ENCODE measurements at places on chromosomes 4 and X.

DNA sequence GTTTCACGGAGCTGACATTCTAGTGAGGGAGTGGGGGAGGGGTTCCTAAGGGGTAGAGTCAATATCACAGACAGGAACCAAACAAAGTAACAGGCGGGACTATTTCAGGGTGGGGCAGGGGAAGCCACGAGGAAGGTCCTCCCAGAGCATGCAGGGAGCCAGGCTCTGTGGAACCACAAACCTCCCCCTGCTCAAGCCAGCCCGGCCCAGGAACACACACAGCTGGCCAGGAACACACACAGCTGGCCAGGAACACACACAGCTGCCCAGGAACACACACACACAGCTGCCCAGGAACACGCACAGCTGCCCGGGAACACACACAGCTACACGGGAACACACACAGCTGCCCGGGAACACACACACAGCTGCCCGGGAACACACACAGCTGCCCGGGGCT lies 24.8 kb downstream of the EVC2 start:
- DNase-seq: no peak

DNA sequence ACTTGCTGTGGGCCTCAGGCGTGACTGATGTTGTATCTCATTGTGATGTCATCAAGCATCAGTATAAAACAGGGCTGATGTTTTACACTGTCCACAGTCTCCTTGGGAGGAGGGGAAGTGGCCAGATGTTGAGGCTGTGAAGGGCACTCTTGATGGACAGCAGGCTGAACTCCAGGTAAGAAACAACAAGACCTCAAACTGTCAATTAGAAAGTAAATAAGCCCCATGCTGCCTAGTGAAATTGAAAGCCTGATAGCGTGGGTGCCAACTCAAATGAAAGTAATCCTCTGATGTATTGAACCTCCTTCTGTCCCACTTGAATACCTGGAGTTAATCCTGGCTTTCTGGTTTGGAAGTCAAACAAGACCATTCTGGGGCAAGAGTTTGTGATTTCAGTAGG lies 19.7 kb downstream of the VSIG1 start:
- no peak for DNase-seq

DNA sequence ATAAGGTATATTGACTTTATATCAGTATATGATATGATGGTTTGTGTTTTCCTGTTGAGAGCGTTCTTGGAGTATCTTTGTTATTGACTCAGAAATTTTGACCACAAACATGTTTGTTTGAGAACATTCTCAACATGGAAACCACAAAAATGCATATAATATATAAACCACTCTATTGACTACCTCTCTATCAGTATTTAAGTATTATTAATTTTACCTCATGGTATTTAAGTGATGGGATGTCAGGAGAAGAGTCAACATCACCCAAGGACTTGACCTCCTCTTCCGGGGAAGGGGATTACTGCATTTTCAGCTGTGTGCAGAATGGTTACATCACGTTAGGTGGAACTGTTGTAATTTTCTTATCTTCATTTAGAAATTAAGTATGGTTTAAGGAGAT lies 54.3 kb upstream of the PUDP start:
- no peak for DNase-seq

DNA sequence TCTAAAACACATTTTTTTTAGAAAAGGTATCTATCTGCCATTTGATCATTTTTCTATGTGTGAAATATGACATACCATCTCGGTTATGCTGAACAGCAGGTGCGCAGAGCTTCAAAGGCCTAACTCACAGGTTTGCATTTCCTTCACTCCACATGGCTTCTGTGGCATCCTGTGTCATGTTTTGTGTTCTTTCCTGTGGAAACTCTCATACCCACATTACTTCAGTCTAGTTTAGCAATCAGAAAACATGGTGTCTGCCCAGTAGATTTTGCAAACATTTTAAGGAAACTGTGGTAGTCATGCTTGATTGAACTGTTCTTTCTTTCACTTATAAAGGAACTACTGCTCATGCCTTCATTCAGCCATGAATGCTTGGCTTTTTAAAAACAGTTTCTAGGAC lies 11.3 kb upstream of the ARAP2 start:
- DNase-seq: peak; percentile 27

DNA sequence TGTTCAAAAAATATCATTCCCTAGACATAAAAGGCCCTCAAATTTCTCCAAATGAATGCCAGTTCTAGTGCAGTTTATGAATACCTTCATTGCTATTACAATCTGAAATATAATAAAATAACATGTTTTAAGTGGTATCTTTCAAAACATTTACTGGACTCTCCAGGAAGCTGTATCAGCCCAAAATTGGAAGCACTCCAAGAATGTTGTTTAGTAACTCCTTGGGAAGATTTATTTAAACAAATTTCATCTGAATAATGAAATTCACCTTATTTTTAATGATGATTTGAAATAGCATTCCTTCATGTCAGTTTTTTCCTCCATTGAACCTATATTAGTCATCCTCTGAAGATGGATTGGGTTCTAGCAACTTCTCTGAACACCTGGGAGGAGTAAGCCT lies 217.2 kb upstream of the PCDH18 start:
- no peak for DNase-seq

DNA sequence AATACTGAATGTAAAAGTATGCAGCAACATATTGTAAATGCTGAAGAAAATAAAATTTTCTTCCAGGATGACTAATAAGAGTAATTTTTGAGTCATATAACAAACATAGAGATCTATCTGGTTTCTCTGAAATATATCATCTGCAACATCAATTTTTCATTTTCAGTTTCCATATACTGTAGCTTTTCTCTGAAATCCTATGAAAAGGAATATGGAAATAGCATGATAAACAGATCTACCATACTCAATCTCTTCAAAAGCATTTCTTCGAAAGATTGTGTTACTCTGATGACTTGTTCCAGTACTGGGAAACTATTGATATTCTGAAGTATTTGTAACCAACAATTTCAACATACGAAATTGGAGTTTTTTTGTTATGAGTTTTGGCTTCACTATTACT lies 1156.7 kb downstream of the FAM133A start:
- DNase-seq: no peak

GRCh38 chr4:166460769-166461550 lies 587.9 kb downstream of the TLL1 start:
- DNase-seq: no peak

- no peak for DNase-seq
Measured at GRCh38 chr4:186596346-186596745, 41.0 kb upstream of the MTNR1A start.

DNA sequence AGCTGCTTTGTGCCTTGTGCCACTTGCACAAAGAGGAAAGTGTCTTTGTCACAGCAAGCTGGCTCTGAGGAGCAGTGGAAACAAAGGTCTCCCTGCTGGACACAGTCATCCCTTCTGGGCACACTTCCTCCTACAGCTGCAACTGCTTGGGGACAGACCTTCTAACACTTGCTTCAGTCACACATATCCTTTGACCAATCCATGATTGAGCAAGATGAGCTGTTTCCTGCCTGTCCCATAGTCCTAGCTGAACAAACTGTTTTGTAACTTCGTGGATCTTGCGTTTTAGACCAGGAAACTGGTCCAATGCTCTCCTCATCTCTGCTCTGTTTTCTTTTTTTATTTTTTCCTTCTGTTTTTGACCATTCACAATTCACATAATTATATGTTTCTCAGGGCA lies 98.5 kb downstream of the RRAGB start:
- no peak for DNase-seq

DNA sequence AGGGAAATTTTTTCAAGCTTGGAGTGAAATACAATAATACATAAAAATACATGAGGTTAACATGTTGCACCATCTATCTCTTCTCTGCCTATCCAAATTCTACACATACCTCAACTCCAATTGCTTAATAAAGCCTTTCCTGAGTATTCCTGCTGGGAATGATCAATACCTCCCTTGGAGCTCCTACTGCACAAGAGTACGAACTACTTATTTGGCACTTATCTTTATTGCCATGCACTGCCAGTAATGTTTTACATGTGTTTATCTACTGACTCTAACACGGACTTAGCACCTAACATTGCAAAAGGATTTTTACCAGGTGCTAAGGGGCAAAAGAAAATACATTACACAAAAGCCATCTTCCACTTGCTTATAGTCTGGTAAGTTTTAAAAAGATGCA lies 80.2 kb downstream of the ADGRA3 start:
- DNase-seq: no peak

GRCh38 chrX:57932266-57932665 lies 22.0 kb upstream of the ZXDA start:
- DNase-seq: no peak

GRCh38 chr4:120922381-120923206 lies at the start of gene PRDM5:
PRDM5 (minus strand) TSS chr4:120922726; CDS start chr4:120922608, 118 bp downstream.
- no peak for DNase-seq

- no peak for DNase-seq
Measured at GRCh38 chr4:79315891-79316290, 10.0 kb downstream of the NAA11 start.

GRCh38 chr4:36152735-36153134 lies 91.6 kb downstream of the ARAP2 start:
- no peak for DNase-seq

GRCh38 chr4:26860922-26861433 lies 337 bp downstream of the STIM2 start:
- peak; percentile 37 for DNase-seq

GRCh38 chr4:42519803-42520417 lies 122.6 kb downstream of the SHISA3 start:
- no peak for DNase-seq

- no peak for DNase-seq
Measured at GRCh38 chr4:85701861-85702321, 226.9 kb downstream of the ARHGAP24 start.

DNA sequence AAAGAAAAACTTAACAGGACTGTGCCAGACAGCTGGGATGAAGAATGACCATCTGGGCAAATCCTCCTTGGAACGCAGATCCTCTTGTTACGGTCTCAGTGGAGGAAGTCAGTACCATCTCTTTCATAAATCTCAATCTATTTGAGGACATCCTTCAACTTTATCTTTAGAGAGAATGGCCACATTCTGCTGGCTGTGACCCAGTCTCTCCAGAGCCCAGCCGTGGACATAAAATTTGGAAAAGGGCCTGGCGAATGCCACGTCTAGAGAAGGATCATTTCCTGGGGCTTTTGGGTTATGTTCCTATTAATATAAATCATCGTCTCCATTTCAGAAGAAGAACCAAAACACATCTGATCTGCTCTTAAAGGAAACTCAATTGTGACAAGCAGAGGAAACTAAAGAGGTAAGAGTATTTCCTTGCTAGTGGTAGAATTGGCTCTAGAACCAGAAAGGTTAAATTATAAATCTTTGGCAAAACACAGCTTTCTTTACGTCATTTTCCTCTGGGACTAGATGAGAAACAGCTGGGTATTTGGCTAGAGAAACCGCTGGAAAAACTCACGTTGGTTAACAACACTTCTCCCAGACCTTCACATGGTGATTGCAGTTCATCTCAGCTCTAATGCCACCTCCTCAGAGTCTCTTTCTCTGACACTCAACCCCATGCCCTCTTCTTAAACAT lies 164.7 kb downstream of the CHIC2 start:
- DNase-seq: no peak

DNA sequence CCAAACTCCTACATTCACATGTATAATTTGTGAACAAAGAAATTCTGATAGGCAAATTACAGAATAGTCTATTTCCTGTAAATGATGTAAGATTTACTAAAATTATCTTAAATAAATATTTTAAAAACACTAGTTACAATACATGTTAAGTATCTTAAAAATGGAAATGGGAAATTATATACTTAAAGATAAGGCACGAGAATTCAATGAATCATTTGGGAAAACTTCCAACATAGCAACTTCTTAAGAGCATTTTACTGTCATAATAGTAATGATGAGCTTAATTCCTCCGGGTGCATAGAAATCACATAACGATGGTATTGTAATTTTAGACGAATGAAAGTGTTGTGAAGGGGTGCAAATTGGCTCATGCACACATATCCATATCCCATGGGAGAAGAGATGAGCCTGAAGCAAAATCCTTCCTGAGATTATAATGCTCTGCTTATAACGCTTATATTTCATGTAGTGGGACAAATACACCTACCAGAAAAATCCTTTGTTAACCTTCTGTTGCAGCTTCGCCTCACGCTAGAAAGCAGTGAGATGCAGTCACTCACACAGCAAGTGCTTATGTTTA lies 873.5 kb downstream of the PDHA2 start:
- no peak for DNase-seq

DNA sequence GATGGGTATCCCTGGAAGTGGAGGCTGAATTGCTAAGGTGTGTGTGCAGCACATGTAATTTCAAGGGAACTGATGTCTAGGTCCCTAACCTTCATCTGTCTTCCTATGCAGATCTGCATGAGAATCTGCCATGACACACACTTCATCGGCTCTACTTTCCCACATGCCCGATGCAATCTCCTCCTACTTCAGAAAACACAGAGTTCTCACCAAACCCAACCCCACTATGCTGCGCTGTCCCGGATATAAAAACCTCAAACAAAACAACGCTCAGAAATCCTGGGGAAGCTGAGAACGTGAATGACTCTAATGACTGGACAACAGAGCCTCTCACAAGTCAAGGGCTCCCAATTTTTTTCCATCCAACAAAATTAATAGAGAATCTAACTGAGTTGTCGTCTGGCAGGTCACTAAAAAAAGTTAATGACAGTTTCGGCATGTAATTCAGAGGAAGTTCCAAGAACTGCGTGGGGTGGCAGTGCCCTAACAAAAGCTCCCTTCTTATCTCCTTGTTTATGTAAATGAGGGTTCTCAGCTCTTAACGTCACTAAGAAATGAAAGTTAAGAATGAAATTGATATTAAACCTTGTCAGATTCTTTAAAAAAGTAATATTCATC lies 39.0 kb downstream of the STX18 start:
- no peak for DNase-seq

DNA sequence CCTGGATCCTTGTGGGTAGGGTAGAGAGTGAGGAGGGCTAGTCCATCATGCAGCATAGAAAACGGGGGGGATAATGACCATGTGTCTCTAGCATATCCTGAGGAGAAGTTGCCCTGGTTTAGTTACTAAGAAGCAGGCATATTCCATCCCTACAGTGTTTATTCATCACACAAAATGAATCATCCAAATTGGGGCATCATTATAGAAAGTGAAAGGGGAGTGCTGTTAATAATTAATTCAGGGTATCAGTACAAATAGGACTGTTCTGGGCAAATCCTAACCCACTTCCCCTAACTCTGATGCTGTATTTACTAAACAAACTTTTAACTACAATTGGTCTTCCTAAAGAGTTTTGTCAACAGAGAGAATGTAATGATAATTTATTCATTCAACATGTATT lies 281.1 kb upstream of the ARX start:
- DNase-seq: no peak

- no peak for DNase-seq
Measured at GRCh38 chrX:21658746-21659145, 616 bp upstream of the KLHL34 start.

DNA sequence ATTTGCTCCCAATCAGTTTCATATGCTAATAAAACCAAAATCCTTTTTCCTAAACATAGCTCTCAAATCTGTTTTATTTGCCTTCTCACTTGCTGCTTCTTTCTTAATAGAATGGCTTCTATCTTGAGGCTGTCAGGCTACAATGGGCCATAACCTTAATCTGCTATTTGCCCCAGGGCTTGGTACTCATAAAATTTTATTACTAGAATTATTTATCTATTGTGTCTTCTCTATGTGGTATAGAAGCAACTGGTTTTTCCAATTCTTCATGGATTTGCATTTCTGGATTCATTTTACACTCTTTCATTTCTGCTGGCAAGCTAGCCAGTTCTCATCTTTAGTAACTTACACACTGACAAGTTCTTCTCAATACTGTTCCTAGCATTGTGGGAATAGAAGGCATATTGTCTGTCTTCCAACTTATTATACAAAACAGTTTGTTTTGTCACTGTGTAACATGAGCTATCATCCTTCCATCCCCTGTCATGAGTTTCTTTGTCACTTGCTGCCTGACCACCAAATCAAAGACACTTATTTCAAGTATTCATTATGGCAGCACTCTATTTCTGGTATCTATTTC lies 96.6 kb upstream of the KCNIP4 start:
- no peak for DNase-seq
